Stimulated activated CD8-positive, alpha-beta memory T cell treated with anti-CD3 and anti-CD28 coated beads, Interleukin-4, amount 100 ng/mL, for 4 hours (primary cell): ENCODE measurements at places on chromosomes 7 and 10.

- DNase-seq: no peak
Measured at GRCh38 chr7:118372530-118372929, 148.0 kb downstream of the ANKRD7 start.

GRCh38 chr10:75497997-75498883 lies 66.8 kb downstream of the LRMDA start:
- DNase-seq: no peak

- DNase-seq: no peak
Measured at GRCh38 chr7:44308596-44309270, 16.7 kb downstream of the CAMK2B start.

- no peak for DNase-seq
Measured at GRCh38 chr10:80405626-80406025, 2.7 kb upstream of the PRXL2A start.

DNA sequence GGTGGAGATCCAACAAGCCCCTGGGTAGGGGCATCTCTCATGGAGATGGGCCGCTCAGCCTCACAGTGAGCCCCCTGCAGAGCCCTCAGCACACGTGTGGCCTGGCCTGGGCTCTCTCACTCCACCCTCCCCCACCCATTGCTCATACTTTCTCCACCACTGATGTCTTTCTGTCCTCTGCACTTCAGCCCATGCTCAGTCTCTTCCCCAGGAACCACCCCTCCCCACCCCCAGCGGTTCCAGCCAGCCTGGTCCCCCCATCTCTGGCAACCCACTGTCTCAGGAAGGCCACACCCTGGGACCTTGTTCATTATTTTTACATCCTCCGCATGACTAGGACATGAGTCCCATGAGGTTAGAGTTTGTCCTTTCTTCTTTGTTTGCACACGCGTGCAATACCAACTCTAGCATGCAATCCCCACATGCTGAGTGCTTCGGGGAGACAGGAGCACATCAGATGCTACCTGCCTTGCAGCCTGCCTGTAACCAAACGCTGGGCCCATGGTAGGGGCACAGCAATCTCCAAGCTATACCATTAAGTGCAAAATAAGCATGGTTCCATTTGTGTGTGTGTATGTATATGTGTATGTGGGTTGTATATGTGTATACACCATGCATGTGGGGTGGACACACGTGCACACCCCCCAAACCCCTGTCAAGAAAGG lies 408.4 kb upstream of the FOXK1 start:
- DNase-seq: no peak

- no peak for DNase-seq
Measured at GRCh38 chr10:26946102-26946811, 85.5 kb upstream of the ABI1 start.

DNA sequence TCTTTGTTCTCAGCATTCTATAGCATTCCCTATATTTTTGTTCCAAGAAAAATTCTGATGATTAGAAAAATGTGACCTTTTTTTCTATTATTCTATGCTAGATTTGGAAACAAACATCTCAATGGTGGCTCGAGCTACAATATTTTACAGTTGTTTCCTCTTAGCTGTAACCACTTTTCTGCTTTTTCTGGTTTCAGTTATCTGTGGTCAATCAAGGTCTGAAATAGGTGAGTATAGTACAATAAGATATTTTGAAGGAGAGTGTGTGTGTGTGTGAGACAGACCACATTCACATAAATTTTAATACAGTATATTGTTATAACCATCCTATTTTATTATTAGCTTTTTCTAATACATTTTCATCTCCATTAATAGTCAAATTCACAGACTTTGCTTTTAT lies 564.5 kb upstream of the GHITM start:
- no peak for DNase-seq

DNA sequence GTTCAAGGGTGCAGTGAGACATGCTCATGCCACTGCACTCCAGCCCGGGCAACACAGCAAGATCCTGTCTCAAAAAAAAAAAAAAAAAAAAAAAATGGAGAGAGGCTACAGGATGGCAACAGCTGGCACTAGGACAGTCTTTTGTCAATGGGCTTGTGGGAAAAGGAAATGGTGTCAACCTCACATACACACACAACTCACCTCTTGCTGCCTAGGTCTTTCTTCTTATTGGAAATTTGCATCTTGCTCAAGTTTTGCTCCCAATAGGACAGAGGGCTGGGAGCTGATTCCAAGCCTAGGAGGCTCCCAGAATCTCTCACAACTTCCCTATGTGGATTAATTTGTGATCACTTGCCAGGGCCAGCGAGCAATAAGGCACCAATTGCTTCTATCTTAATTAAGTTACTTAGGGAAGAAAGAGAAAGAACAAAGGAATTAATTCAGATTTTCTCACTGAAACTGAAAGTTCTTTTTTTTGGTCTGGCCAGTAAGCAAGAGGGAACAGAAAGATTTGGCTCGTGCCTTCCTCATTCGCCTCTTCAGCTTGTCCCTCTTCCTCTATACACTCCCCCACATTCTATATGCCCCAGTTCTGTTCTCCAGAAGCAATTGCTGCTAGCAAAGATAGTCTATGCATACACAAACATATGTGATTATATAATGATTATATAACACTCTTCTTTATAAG lies 33.8 kb downstream of the MAP3K8 start:
- no peak for DNase-seq

DNA sequence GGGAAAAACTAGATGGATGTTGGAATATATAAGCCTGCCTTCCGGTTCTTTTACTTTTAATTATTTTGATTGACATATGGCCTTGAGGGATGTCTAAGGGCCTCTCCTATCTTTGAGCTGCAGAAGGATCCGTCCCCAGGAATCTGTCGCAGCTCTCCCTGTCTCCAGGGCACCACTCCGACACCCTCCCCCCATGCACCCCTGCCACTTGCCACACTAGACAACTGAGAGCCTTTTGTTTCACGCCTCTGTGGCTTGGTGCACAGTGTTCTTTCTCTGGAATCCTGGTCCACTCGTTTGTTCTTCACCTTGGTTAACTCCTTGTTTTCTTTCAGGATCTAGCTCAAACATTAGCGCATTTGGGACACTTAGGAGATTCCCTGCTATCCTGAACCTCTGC lies 124.1 kb upstream of the EFCAB10 start:
- no peak for DNase-seq

GRCh38 chr10:20277820-20278219 lies 461.6 kb downstream of the PLXDC2 start:
- no peak for DNase-seq

DNA sequence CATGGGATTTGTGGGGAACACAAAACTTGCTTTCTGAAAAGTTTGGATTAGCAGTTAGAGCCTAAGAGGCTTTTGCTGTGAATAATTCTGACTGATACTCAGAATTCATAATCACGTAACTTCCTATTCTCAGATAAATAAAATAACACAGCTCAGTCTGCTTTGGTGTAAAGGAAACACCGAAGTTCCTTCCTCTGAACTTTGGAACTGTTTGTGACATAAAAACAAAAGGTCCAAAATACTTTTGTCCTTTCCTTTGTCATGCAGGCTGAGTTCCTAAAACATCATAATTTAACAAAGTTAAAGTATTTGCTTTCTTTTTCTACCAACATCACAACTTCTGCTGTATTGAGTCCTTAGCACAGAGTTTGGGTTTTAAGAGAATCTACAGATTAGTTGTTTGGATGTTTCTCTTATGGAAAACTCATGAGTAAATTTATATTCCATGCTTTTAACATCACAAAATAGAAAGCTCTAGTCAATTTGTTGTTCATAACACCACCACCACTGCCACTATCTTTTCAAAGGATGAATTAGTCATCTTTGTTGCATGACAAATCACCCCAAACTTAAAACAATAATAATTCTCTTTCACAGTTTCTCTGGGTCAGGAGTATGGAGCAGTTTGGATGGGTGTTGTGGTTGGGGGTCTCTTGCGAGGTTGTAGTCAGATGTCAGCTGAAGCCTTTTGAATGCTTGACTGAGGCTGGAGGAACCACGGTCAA lies 123.4 kb downstream of the REEP3 start:
- DNase-seq: no peak

GRCh38 chr7:85074992-85075391 lies 111.9 kb downstream of the SEMA3D start:
- no peak for DNase-seq

GRCh38 chr10:128474571-128474970 lies 348.3 kb upstream of the MKI67 start:
- DNase-seq: no peak

GRCh38 chr10:5817322-5818047 lies 4.3 kb upstream of the GDI2 start:
- DNase-seq: no peak

GRCh38 chr10:118307859-118308258 lies 34.3 kb downstream of the FAM204A start:
- no peak for DNase-seq

GRCh38 chr7:33399528-33400213 lies 270.3 kb downstream of the BBS9 start:
- DNase-seq: no peak

DNA sequence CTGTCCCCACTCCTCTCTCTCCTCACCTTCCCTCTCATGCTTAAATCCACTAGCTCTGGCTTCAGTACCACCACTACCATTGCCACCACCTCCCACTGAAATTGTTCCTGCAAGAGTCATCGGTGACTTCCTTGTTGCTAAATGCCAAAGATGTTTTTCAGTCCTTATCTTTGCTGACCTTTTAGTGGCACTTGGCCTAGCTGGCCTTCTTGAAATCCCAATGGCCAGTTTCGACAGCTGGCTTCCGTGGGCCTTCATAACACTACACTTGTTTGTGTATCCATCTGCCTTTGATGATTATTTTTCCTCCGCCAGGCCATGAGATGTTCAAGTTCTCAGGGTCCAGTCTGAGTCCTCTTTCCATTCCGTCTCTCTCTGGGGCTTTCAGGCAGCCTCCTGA lies 118.2 kb upstream of the NANOS1 start:
- DNase-seq: no peak

DNA sequence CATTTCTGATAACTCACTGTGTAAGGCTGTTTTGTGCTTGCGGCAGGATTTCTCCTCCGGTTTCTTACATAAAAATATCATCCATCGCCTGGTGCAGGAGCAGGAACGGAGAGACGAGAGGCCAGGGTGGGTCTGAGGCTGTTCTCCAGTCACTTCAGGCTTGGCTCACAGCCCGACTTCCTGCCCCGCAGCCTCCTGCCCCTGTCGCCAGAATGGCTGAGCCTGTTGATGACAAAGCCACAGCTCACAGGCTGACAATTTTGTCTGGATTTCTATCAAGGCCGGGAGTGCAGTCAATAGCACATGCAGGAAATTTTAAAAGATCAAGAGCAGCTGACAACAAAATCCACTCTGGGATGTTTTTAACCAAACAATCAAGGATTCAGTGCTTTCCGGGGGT lies 229.7 kb upstream of the ZNF32 start:
- no peak for DNase-seq

DNA sequence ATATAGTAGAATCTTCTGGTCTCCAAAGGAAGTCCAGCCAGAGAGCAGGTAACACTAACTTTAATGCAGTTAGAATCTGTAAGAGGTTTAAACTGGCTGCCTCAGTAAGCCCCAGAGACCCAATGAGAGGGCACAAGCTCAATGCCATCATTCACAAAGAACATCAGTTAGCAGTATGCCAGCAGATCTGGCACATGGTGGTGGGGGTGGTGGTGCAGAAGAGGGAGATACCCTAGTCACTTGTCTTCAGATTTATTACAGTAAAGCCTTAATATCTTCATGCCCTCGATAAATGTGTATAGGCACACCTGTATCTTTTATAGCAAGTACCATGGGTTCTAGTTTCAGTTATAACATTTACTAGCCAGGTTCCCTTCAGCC lies 86.2 kb downstream of the SORBS1 start:
- DNase-seq: no peak

DNA sequence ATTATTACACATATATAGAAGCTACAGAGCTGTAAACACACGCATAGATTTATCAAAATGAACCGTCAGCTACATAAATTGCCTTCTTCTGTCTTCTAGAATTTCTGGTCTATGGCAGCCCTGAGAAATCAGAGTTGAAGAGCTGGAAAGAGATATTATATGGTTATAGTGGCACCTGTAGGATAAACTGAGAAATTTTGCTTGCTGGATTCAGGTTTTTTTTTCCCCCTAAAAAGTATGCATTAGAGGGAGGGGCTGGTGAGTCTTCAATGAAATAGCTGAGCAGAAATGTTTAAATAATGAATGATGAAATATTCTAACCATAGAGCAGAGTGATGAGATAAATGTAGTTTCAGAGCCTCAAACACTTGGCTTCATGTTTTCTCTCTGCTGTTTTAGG lies 78.0 kb upstream of the DYNC1I1 start:
- DNase-seq: no peak

- DNase-seq: no peak
Measured at GRCh38 chr10:104505521-104506042, 135.5 kb upstream of the SORCS3 start.

DNA sequence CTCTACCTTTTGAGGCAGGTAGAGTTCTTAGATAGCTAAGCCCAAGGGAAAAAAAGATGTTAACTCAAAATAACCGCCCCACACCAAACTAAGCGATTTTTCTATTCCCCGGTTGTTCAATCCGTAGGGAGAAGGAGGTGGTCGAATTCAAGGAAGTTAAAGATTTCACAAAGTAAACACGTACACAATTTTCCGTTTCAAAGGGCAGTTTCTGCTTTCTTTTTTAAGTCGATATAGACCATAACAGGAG lies 842 bp downstream of the KBTBD2 start:
- DNase-seq: no peak

- DNase-seq: no peak
Measured at GRCh38 chr10:118594392-118595063, 920 bp downstream of the PRLHR start.

DNA sequence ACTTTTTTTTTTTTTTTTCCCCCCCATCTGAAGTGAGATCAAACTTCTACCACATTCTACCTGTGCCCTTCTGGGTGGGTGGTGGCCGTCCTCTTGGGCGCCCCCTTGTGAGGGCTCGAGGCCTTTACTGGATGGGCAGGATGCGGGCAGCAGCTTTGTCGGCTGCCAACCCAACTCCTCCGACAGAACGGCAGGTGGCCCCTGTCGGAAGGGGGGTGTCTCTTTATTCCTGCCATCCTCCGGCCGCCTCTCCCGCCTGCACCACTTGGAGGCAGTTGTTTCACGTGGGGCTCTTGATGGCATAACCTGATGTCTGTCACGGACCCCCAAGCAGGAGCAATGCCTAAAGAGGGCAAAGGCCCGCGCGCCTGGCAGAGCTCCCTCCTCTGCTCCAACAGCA lies 31.0 kb downstream of the AMZ1 start:
- DNase-seq: no peak

- DNase-seq: no peak
Measured at GRCh38 chr7:80521809-80522208, 9.9 kb upstream of the GNAT3 start.

GRCh38 chr10:10658172-10658785 lies 359.4 kb upstream of the CELF2 start:
- DNase-seq: no peak

- no peak for DNase-seq
Measured at GRCh38 chr10:54983255-54983654, 182.2 kb upstream of the PCDH15 start.

DNA sequence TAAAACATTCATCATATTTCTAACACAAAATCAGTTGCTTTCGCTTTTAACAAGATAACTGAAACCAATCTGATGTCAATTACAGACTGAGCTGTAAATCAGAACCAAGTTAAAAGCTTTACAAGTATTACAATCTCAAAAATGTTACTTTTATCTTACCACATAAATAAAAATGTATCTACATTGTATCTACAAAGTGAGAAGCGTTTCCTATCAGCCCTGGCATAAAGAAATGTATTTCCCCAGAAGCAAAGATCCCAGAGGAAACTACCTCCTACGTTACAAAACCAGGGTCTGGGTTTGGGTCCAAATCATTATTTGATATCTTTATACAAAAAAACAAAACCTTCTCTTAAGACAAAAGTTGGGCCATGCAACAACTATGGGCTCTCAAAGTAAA lies 2.6 kb downstream of the SMURF1 start:
- no peak for DNase-seq

GRCh38 chr7:24401628-24402593 lies 117.9 kb downstream of the NPY start:
- DNase-seq: no peak
